Right ventricle myocardium superior (tissue), 1 donor: ENCODE measurements at places on chromosomes 13 and 19. TPM values are rescaled to one million over a fixed set of nuclear protein-coding genes. Genes with fewer than 3 reads are reported as not detected.

GRCh38 chr19:40570313-40571004, 6.2 kb upstream of the SHKBP1 start:
- DNase-seq = peak; percentile 100

GRCh38 chr19:54137699-54138488, at the start of gene CNOT3:
Gene CNOT3, plus strand, starts transcription at chr19:54137762. Its CDS starts 5,217 bp downstream, at chr19:54142979.
- DNase-seq = no peak

- no peak for DNase-seq
Observed at GRCh38 chr13:99935772-99936171, 35.8 kb downstream of the ZIC5 start.

SELENOV gene
- not detected for total RNA-seq
